ENCODE measurements at places on chromosomes 1 and 21.

- DNase-seq = peak; percentile 46
Observed at GRCh38 chr1:18283601-18284385, 176.2 kb downstream of the IGSF21 start.

GRCh38 chr1:182765391-182765790, 24.2 kb upstream of the NPL start:
- DNase-seq = no peak

DNA sequence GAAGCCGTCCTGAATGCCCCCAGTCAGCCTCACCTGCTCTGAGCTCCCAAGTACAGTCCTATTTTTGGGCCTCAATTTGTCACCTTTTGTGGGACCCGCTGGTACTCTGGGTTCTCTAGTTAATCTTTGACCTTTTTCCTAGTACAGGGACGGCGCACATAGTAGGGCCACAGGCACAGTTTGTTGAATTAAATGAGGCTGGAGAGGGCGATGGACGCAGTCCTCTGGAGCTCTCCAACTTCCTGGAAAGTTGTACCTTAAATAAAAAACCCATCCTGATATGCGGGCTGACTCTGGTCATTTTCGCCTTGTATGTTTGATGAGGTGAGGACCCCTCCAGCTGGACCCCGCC, 4.8 kb downstream of the FAM110D start:
- no peak for DNase-seq

GRCh38 chr1:1892079-1892762, 1.3 kb upstream of the GNB1 start:
- no peak for DNase-seq

DNA sequence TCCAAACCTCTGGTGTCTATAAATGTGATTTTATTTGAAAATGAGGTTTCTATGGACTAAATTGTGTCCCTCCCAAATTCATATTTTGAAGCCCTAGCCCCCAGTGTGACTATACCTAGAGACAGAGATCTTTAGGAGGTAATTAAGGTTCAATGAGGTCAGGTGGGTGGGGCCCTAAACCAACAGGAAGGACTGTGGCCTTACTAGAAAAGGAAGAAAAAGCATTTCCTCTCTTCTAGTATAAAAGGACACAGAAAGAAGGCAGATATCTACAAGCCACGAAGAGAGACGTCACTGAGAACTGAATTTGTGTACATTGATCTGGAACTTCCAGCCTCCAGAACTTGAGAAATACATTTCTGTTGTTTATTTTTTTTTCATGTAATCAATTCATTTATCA, 123.1 kb upstream of the RUNX1 start:
- DNase-seq = no peak

DNA sequence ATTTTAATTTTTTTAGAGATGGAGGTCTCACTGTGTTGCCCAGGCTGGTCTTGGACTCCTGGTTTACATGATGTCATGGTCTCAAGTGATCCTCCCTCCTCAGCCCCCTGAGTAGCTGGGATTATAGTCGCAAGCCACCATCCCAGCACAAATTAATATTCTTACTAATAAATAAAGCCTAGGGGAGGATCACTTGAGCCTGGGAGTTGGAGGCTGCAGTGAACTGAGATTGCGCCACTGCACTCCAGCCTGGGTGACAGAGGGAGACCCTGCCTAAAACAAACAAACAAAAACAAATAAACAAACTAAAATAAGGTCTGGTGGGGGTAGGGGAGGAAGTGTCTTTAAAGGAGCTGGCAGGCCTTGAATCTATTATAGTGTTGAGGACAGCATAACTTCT, 8.7 kb upstream of the GADD45A start:
- DNase-seq = no peak

DNA sequence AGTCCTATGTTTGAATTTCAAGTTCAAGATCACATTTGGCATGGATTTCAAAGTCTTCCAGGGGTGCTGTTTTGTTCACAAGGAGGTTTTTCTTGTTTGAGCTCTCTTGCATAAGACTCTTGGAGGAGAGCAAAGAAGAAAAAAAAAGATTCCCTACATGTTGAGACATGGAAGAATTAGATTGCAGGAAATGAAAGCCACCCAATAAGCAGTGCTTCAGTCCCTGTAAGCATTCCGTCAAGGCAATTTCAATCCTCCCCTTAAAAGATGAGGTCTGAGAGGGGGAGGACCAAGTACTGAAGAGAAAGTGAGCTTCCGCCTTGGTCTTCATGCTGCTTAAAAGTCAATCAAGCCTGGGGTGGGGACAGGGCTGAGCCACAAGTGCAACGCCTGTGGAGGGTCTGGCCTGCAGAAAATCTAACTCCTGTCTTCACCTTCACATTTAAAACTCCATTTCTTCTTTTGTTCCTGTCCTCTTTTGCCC, 50.2 kb downstream of the LPAR3 start:
- DNase-seq = peak; percentile 9

GRCh38 chr1:50720457-50721053, 239.5 kb downstream of the FAF1 start:
- DNase-seq = no peak

GRCh38 chr1:59265622-59266021, 31.3 kb upstream of the FGGY start:
- no peak for DNase-seq

DNA sequence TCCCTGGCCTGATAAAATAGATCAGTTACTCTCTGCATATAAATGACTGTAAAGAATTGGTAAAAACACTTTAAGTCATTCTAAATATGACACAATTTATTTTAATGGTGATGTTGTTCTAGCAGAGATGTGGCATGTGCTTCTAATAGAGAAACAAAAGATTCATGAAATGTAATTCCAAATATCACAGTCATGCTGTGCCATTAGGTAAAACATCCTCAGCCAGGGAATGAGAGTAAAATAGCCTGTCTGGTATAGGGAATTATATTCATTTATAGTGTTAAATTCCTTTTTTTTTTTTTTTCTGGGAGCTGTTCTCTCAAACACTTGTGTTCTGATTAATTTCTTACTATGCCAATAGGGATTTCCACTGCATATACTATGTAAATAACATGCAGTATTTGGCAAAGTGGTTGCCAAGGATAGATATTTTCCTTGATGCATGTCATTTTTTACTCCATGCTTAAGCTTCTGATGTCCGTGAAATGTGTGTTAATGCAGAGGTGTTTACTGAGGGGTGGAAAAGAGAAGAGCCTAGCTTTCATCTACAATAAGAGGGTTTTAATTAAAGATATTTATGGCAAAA, 67.8 kb downstream of the TMPRSS15 start:
- no peak for DNase-seq

GRCh38 chr1:14255711-14256110, 342.8 kb upstream of the KAZN start:
- DNase-seq = peak; percentile 32

DNA sequence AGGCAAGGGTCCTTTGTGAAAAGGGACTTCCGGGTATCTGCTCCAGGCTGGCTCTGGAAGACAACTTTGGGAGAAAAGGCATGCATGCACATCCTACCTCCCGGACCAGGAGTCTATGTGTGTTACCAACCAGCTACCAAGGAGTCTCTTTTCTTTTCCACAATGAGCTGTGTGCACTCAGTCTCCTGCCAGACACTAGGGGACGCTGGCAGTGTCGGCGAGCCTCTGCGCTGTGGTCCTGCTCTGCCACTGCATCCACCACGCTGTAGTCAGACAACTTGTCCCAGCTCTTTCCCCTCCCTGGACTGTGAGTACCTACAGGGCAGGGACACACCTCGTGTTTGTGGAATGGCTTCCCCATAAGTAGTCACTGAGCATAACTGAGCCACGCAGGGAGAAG, 5.1 kb upstream of the SSR2 start:
- peak; percentile 78 for DNase-seq

DNA sequence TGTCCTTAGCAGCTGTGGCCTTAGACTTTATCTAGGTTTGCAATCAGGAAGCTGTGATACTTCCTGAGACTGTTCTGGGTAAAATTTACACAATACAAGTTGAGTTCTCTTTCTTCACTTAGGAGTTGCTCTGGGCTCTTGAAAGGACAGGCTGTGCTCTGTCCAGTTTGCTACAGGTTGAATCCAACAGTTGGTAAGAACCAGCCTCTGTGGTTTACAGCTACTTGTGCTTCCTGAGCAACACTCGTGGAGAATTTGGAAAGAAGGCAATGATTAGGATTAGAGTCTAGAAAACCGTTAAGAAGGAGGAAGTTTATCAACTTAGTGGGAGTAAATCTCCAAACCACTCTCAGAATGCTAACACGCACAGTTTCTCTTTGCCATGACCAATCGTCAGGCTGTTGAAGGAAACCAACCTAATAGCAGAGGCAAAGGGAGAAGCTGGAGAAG, 26.8 kb downstream of the GFI1 start:
- no peak for DNase-seq

- DNase-seq = no peak
Observed at GRCh38 chr1:2259668-2260402, 31.7 kb downstream of the SKI start.

DNA sequence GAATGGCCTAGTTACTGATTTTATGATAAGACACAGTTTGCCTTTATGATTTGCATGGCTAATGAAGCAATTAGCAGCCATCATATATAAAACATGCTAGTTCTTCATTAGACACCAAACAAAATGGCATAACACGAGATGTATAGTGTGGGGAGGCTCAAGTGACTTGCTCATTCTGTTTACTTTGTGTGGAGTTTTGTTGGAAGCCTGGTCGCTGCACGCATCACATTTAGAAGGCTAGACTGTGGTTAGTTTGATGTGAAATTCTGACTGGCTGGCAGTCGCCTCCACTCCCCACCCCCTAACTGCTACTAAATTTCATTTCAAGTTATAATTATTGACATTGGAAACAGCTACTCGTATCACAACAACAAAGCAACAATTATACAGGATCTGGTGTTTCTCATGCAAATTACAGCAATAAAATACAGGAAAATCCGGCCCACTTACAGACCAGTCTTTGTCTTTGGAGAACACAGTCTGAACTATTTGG, 356.1 kb downstream of the LMO4 start:
- peak; percentile 80 for DNase-seq

GRCh38 chr1:155938220-155938627, 3.2 kb upstream of the RXFP4 start:
- peak; percentile 84 for DNase-seq

DNA sequence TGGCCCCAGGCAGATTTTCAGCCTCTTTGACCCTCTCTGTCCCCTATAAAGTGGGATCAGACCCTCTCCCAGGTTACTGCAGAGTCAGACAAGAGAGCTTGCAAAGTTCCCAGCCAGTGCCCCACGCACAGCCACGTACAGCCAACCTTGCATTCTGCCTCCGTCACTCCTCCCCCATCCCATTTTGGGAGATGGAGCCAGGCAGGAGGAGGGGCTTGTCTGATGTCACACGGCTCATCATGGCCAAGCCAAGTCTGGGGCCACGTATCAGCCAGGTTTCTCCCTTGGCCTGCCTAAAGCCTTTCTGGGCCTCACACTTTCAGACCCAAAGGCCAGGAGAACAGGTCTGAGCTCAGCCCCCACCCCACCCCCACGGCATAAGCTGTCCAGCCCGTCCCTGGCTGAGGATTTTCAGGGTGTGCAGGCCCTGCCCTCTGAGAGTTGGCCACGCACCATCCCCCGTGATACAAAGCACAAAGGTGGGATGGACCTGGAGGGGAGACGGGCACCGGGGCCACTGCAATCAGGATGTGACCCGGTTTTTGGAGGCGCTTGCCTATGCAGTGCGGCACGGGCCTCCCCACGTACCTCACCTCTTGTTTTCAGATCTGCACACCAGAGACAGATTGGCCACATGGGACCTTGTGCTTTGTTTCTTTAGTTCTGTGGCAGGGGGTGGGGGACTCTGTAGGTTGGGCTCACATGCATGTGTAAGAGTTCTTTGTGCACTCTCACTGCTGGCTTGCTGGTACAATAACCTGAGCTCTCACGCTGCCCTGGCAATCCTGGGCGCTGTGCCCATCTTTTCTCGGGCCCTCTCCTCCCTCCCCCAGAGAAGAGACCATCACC, 47.6 kb downstream of the TRIM11 start:
- no peak for DNase-seq

- DNase-seq = peak; percentile 63
Observed at GRCh38 chr1:165481820-165482532, 37.0 kb upstream of the RXRG start.

DNA sequence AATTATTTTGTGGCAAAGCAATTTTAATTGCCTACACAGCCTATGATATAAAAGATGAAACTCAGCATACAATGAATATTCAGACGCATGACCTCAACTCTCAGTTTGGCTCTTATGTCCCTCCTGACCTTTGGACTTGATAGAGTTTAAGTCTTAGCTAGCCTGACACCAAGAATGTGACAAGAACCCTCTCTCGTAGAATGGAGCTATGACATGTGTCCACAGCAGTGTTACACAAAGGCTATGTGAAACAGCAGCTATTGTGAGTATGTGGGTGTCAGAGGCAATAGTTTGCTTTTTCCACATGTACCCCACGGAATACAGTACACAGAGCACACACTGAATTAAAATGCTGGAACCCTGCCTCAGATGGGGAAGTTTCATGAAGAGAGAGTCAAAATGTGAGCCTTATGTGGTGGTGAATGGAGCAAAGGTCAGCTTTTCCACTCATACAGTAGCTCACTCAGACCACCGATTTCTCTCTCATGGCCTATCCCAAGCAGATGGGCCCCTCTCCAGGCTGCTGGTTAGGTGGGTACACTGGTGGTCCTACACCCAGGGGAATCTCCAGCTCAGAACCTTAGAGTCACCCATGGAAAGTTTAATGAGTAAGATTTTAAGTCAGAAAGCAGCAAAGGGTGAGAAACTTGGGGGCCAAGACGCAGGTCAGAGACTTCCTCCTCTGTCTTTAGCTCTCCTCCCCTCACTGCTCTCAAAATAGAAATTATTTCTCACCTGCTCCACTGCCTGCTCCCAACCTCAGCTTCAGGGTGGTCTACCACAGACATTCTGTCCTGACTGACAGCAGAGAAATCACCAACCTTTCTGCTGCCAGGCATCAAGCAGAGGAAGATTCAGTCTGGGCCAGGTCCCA, 10.1 kb upstream of the XCL2 start:
- no peak for DNase-seq

DNA sequence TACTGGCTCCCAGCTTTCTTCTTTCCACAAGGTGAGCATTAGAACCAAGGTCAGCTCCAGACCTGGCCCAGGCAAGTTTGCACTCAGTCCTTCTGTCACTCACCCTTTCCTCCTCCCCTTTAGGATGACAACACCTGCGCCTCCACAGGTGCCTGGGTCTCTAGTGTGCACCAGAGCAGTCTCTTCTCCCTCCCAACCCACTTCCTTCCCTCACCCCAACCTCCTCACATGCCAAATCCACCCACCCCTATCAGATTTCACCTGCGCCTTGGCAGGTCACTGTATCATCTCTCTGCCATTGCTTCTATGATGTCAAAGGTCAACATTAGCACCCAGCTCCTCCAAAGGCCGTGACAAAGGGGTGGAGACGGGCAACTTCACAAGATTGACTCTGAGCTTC, 38.0 kb downstream of the LBR start:
- no peak for DNase-seq

DNA sequence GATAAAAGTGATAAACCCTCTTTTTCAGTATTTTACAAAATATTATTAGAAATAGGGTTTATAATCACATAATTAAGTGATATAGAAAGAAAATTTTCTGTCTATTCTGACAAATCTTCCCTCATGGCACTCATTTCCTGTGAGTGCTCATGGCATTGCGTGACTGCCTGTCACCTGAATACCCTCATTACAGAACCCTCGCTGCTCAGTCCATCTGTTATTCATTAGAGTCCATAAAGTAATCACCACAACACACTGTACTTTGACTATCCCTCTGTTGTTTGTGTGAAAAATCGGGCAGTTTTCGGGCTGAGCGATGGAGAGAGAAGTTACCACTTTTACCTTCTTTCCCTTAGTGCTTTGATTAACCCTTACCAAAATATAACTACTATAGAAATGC, 100.4 kb upstream of the BRINP3 start:
- peak; percentile 55 for DNase-seq

All from A673 (cell line).